ENCODE measurements at places on chromosomes 7 and 10. TPM values are rescaled to one million over a fixed set of nuclear protein-coding genes. Genes with fewer than 3 reads are reported as not detected.

The FRMPD2 gene
- not detected for polyA plus RNA-seq

The SIRT1 gene
- polyA plus RNA-seq, result 6.7 TPM

The CRTAC1 gene
- polyA plus RNA-seq, result not detected

The GIMAP4 gene
- polyA plus RNA-seq, result 449 TPM

The PIP gene
- polyA plus RNA-seq, result not detected

The FANK1 gene
- polyA plus RNA-seq, result not detected

The CPEB3 gene
- polyA plus RNA-seq, result 1.5 TPM

The GPR37 gene
- not detected for polyA plus RNA-seq

The LMTK2 gene
- 0.76 TPM for polyA plus RNA-seq

The CPN1 gene
- not detected for polyA plus RNA-seq

All from CD4-positive, alpha-beta memory T cell (primary cell).